Stimulated activated CD8-positive, alpha-beta memory T cell treated with anti-CD3 and anti-CD28 coated beads, Interleukin-4, amount 100 ng/mL, for 4 hours (primary cell): ENCODE measurements at places on chromosomes 2 and 18.

- no peak for DNase-seq
Measured at GRCh38 chr18:40957533-40958070, 997.4 kb upstream of the PIK3C3 start.

GRCh38 chr18:72372076-72372475 lies 172.1 kb downstream of the CBLN2 start:
- no peak for DNase-seq

DNA sequence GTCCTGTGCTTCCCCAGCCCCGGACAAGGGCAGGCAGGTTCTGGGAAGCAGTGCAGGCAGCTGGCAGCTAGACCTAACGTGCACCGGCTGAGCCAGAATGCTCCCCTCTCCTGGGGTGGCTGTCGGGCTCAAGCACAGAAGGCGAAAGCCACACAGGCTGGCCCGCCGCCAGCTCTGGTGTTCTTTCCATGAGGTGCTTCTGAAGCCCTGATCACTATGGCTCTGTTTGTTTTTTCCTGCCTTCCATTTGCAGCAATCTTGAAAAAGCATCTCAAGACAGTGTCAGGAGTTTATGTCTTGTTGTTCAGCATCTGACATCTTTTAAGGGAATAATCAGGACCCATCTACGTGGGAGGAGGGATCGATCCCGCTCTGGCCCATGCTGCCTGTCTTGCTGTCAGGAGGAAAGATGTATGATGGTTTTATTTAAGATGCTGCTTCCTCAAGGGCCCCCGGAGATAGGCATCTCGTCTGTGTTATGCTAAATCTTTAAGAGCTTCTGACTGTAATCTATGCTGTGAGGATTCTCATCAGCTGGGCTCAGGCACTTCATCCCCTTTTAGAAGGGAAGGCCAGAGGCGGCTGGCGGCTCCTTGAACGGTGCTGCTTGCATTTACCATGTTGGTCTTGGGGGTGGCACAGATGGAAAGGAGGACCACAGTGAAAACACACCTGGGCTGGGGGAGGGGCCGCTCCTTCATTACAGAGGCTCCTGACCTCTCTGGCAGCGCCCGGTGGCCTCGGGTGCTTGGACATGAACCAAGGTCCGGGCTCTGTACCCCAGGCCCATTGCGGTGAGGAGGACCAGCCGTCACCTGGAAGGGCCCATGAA lies 118.5 kb upstream of the HDAC4 start:
- no peak for DNase-seq

DNA sequence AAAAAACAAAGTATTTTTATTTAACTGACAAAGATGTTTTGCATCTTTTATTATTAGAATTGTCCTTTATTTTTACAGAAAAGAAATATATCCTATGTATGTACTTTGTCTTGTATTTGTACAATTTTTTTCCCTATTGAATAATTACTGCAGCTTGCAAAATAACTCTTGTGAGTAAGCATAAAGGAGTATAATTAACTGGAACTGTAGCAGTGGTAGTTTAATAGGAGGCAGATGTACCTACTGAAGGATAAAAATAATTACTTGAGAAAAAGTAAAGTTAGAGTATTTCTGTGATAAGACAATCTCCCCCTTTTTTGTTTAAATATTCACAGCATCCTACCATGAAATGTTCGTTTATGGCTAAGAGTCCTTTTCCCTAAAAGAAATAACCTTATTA lies 34.7 kb downstream of the EHBP1 start:
- DNase-seq, result no peak

DNA sequence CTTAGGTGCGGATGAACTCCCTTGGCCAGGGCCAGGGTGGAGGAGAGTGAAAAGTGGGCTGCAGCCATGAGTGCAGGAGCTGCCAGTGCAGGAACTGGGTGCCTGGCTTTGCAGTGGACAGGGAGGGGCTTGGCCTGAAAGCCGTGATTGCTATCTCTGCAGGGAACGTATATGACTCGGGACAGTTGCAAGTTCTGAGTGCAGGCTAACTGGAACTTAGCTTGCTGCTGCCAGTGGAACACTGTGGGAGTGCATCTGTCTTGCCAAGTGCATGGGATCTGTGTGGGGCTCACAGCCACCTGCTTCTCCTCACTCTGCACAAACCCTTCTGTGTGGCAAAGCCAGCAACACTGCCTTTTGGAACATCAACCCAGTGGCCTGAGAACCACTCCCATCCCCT lies 36.9 kb downstream of the FLACC1 start:
- no peak for DNase-seq

GRCh38 chr2:206341396-206341795 lies 66.9 kb downstream of the ZDBF2 start:
- DNase-seq, result no peak

DNA sequence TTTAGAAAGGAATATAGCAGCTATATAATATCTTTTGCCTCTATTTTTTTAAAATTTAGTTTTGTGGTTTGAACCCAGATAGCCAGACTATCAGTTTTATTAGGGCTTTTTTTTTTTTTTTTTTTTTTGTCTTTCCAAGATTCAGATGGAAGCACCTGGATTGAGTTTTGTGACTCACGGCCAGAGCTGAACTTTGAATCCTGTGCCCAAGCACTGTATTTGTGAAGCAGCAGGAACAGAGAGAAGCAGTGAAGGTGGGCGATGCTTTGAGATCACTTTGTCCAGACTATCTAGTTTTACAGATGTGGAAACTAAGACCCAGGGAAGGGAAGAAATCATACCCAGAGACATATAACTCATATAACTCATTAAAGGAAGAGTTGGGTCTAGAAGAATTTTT lies 33.9 kb downstream of the RPL37A start:
- no peak for DNase-seq
